ENCODE measurements at places on chromosomes 13 and 19.

DNA sequence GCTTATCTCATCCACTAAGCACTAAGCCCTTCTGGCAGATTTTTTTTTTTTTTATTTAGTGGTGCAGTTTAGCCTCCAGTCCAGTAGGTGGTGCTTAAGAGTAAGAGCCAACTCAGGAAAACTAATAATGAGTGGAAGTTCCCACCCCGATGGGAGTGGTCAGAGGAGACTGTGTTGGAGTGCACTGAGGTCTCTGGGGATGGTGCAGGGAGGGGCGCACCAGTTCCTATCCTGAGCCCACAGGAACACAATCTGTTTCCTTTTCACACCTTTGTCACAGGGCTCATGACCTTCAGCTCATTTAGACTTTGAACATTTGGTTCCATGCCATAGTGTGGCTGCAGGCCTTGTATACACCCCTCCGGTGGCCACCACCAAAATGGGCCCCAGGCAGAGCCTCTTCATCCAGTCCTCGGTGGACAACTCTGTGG, 367.4 kb downstream of the SPRY2 start:
- DNase-seq = no peak

- no peak for DNase-seq
Observed at GRCh38 chr13:113933901-113934300, 40.0 kb downstream of the C13orf46 start.

GRCh38 chr19:42293540-42293939, 8.4 kb upstream of the PRR19 start:
- no peak for DNase-seq

GRCh38 chr13:55432814-55433213, 1707.9 kb upstream of the PRR20A start:
- DNase-seq = no peak

DNA sequence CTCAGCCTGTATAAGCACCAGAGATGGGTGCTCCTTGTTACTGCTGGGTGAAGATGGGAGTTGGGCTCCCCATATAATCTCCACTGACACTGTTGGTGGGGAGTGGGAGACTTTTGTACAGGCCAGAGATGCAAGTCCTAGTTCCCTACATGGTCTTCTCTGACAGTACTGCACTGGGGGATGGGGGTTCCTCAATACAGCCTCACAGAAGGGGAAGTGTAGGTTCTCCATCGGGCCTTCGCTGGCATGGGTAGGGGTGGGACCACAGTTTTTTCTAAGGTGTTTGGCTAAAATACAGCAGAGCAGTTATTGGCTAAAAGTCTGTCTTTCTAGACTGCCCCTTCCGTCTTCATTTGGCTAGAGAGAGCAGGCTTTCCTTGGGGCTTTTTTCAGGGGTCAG, 167.2 kb upstream of the SERP2 start:
- no peak for DNase-seq

DNA sequence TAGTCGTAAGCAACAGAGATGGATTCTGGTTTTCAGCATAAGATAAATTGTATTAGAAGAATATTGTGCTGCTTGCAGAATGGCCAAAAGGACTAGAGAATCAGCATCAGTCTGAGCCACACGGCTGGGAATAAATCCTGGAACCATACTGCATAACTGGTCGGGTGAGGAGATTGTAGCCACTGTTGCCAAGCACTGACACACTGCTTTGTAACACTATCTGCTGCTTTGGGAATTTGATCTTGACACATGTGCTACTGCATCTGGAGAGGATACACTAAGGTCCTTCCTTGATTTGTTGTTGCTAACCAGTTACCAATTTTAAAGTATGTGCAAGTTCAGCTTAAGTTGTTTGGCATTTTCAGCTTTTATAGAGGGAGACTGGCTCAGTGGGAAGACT, 1.9 kb downstream of the HNRNPA1L2 start:
- DNase-seq = no peak

- no peak for DNase-seq
Observed at GRCh38 chr13:106597186-106597585, 29.2 kb upstream of the ARGLU1 start.

DNA sequence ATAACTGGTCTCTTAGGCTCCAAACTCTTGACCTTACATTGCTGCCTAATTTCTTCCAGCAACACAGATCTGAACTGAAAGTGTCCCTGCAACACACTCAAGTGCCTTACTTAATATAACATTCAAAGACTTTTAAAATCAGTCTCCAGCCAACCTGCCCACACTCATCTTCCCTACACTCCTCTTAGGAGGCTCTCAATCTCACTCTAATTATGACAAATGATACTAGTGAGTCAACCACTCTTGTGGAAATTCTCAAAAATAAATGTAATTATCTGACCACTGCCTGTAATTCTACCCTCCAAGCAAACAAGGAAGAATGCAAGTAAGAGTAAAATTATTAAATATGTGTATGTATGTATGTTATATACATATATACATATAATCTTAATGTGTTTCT, 348.1 kb upstream of the MIR17HG start:
- DNase-seq = no peak

GRCh38 chr19:46390121-46390858, 23.1 kb downstream of the CCDC8 start:
- no peak for DNase-seq
